PC-9 (cell line): ENCODE measurements at places on chromosomes 2 and 18. TPM values are rescaled to one million over a fixed set of nuclear protein-coding genes. Genes with fewer than 3 reads are reported as not detected.

IL36G gene
- not detected in 2 replicates for total RNA-seq

LYPD6 gene
- 0.74 and 1.1 TPM in 2 replicates for total RNA-seq

EVA1A gene
- total RNA-seq: 10.8 and 18.2 TPM in 2 replicates

SLC16A14 gene
- 0.57 and 1.4 TPM in 2 replicates for total RNA-seq

RAX gene
- total RNA-seq: not detected in 2 replicates

ALPI gene
- not detected in 2 replicates for total RNA-seq

SERPINB3 gene
- not detected in 2 replicates for total RNA-seq

SLC14A1 gene
- not detected in 2 replicates for total RNA-seq

CREB1 gene
- 36.1 and 42.2 TPM in 2 replicates for total RNA-seq

SIX3 gene
- total RNA-seq: 1.4 TPM in 2 replicates

APOB gene
- total RNA-seq: not detected in 2 replicates

PECR gene
- 10.8 and 16.0 TPM in 2 replicates for total RNA-seq
